ENCODE measurements at places on chromosomes 7 and 10.

- DNase-seq = no peak
Measured at GRCh38 chr7:81260152-81260551, 341.3 kb upstream of the SEMA3C start.

DNA sequence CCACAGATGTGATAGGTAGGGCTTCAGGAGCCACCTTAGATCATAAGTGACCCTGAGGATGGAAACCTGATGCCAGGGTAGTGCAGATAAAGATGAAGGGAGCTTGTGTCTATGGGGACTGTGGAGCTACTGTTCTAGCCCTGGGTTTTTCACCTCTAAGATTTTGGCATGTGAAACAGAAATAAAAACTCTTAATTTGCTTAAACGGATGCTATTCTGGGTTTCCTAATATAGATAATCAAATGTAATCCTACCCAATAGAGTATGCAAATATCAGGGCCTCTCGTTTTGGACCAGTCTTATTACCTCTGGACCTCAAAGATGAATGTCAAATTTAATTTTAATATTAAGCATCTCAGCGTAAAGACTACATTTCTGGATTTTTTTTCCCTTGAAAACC, 49.3 kb downstream of the ABCB4 start:
- no peak for DNase-seq

GRCh38 chr7:131190146-131190545, 137.5 kb upstream of the MKLN1 start:
- no peak for DNase-seq

GRCh38 chr10:77889277-77889903, 37.2 kb downstream of the DLG5 start:
- DNase-seq = no peak

- no peak for DNase-seq
Measured at GRCh38 chr7:105693576-105693975, 112.3 kb upstream of the EFCAB10 start.

GRCh38 chr7:148944935-148945934, 61.1 kb upstream of the EZH2 start:
- no peak for DNase-seq

- no peak for DNase-seq
Measured at GRCh38 chr10:28200775-28201174, 102.1 kb downstream of the MPP7 start.

- DNase-seq = no peak
Measured at GRCh38 chr7:46586406-46586805, 665.3 kb upstream of the IGFBP3 start.

- peak; percentile 77 for DNase-seq
Measured at GRCh38 chr7:17304926-17305325, 6.5 kb downstream of the AHR start.

GRCh38 chr10:50540826-50541122, 83.0 kb downstream of the SGMS1 start:
- DNase-seq = no peak

DNA sequence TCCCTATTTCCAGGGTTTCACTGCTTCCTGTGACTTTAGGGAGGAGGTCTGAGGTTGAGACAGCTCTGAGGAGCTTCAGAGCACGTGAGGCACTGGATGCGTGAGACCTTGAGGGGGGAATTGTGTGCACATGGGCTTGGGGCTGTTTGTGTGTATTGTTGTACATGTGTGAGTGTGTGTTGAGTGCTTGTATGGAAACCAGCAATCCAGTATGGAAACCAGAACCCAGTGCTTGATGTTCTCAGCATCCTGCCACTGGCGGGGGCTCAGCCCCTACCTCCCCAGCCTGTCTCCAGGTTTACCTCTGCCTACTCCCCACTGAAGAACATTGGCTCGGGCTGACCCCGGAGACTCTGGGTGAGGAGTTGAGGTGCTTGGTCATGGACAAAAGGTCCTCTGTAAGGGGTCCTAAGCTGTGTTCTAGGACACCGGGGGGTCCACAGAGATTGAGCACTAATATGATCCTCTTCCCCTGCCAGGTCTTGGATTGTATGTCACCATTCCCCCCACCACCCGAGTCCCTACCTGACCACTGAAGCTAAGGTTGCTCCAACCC, 20.8 kb downstream of the SFTPD start:
- no peak for DNase-seq

- no peak for DNase-seq
Measured at GRCh38 chr10:33025039-33025438, 67.0 kb upstream of the ITGB1 start.

DNA sequence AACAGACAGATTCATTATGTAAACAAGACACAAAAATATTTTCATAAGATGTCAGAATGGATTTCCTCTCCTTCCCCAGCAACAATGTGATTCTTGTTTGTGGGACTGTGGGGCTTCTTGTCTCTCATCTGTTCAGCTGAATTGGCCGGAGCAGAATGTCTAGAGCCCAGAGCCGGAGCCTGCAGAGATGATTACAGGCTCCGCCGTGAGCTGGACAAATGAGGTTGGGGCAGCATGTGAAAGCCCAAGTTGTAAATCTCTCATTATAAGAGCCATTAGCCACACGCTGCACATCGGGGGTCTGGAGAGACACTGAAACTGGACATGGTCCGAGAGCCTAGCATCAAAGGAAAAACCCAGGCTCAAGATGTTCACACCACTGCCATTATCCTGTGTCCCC, 137.0 kb upstream of the ADAM12 start:
- no peak for DNase-seq

DNA sequence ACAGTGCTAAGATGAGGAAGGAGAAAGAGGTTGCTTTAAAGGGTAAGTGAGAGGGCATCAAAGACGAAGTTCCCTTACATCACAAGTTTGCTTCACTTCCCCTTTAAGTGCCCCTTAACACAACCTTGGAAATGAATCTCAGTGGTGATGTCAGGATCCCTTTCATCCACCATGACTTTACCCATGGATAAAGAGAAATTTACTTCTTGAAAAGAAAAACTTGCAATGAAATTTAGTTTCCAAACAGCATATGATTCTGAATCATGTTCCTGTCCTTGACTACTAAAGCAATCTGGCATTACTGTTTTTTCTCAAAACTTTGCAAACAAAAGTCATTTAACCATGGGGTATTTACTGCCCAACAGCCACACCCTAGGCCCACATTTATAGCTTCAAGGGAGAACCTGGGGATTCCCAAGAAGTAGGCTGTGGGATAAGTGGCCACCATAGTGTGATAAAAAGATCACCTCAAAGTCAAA, 135.9 kb downstream of the ITGB8 start:
- DNase-seq = no peak

- DNase-seq = peak; percentile 61
Measured at GRCh38 chr7:2517026-2517425, 2.5 kb upstream of the LFNG start.

DNA sequence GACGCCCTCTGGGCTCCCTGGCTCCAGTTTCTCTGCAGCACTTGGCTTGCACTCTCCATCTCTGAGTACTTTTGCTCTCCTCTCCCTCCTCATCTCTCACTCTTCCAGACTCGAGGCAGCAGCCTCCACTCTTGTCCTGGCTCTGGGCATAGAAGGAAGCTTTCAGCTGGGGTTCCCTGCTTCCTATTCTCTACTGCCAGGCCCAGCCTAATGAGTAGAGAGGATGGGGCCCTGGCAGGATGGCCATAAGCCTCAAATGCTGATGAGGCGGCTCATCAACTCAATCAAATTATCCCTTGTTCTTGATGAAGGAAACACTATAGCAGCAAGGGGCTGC, 55.8 kb downstream of the NEURL1 start:
- no peak for DNase-seq

GRCh38 chr7:2209146-2209960, 23.4 kb downstream of the MAD1L1 start:
- no peak for DNase-seq

- DNase-seq = no peak
Measured at GRCh38 chr7:2546776-2547586, 8.3 kb downstream of the BRAT1 start.

DNA sequence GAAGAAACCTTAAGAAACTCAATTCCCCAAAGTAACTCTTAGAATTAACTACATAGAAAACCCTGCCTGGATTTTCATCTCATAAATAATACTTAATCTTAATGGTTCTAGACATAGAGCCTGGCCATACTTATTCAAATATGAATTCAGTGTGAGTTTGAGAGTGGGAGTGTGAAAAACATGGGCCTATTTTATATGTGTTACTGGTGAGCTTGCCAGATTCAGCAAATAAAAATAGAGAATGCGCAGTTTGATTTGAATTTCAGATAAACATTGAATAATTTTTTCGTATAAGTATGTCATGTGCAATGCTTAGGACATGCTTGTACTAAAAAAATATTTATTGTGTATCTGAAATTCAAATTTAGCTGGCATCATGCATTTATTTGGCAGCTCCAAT, 473.9 kb upstream of the FZD8 start:
- DNase-seq = no peak

DNA sequence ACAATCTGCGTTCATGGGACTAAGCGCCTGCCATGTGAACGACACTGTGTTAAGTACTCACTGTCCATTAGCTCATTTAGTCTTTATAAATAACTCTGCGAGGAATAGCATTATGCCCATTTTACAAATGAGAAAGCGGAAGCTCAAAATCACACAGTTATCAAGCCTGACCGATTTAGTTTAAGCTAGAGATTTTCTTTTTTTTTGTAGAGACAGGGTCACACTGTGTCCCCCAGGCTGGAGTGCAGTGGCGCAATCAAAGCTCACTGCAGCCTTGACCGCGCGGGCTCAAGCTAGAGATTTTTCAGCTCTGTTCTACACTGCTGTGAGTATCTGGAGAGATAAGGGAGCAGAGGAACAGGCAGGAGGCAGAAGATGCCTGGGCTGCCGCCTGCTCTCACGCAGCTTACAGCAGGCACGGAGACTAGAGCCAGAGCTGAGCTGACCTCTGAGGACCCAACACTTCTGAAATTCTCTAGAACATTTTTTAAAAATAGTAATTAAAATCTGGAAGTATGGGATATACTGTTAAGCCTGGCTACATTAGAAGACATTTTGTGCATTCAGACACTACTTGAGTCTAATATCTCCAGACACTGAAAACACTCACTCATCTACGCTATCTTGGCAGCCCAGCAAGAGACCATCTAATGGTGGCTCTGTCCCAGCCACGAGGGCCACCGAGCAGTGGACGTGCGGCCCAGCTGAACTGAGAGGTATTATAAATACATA, 38.7 kb downstream of the GNA12 start:
- DNase-seq = no peak

GRCh38 chr7:28865601-28866144, 92.5 kb downstream of the TRIL start:
- DNase-seq = no peak

DNA sequence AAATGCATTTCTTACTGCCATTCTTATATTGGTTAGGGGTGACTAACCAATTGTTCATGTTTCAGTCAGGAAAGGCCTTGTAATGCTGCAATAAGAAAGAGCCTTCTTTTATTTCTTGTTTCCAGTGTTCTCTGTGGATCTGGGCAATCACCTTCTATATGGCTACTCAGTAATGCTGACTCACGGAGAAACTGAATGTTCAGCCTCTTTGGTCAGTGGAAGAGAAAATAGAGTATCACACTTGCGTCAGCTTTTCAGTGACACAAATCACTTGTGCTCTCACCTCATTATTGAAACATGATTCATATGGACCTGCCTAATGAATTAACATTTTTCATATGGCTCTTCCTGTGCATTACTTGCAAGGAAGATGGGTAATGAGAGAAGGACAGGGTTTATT, 243.9 kb upstream of the POT1 start:
- no peak for DNase-seq

GRCh38 chr7:100556541-100556940, 17.2 kb downstream of the SAP25 start:
- no peak for DNase-seq

GRCh38 chr7:20514364-20514763, 101.1 kb upstream of the ABCB5 start:
- no peak for DNase-seq

DNA sequence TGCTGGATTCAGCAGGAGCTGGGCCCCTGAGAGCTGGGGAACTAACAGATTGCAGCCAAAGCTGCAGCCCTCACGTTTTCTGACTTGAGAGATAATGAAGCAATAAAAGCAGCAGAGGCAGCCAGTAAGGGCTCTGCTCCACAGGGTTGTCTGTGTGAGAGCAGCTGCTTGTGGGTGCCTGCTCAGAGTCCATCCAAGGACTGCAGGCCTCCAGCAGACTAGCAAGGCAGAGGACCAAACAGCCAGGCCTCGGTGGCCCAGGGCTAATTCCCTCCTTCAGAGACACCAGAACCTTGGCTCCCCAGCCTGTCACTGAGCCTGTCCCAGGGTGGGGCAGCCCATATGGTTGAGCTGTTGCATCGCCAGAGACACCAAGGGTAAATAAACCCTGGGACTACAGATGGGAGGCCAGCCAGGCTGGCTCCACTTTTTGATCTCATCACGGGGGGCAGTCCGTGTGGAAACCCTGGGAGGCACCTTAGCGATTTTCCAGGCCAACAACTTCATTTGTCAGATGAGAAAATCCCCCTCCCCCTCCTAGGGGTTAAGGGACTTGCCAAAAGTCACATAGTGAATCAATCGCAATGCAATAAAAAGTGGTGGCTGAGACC, 229.2 kb downstream of the WDR11 start:
- DNase-seq = no peak

DNA sequence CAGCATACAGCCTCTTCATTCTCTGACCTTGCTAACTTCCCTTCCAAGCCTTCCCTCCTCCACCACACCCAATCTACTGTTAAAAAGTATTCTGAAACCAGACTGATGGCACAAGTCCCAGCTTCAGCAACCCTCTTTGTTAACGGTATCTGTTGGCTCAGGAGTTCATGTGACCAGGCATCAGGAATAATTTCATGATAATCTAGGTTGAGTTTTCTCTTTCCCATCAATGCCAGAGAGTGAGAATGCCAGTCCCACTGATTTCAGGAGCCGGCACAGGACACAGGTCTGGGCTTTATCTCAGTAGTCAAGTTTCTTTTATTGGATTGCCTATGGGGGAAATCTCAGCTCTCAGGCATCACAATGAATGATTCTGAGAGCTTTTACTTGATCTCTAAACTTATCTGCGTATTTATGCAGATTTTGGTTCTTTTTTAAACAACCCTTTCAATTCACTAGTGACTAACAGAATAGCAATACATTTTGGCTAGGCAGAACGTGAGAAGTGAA, 231.0 kb upstream of the LYZL1 start:
- no peak for DNase-seq

GRCh38 chr7:157233677-157234076, 95.0 kb downstream of the UBE3C start:
- DNase-seq = no peak

DNA sequence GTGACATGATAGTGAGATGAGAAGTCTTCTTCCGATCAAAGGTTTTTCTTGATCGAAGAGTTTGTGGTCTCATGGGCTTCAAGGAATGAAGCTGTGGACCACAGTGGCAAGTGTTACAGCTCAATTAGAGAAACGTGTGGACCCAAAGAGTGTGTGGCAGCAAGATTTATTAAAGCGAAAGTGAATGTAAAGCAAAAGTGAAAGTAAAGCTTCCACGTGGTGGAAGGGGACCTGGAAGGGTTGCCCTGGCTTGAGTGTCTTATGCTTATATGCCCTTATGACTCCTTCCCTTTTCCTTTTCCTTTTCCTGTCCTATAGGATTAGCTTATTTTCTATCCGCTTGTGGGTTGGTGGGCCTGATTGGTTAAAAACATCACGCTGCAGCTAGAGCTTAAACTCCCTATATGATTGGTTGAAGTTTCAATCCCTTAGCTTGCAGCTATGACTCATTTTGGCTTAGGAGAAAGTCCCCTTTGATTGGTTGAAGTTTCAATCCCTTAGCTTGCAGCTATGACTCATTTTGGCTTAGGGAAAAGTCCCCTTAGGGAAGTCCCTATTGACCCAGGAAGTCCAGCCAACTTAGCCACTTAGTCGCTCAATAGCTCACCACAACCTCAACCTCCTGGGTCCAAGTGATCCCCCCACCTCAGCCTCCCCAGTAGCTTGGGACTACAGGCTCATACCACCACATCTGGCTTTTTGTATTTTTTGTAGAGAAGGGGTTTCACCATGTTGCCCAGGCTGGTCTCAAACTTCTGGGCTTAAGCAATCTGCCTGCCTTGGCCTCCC, 34.7 kb downstream of the MRPS24 start:
- no peak for DNase-seq

Measured in smooth muscle cell of the brain vasculature (primary cell).